ENCODE measurements at places on chromosomes 4 and X. TPM values are rescaled to one million over a fixed set of nuclear protein-coding genes. Genes with fewer than 3 reads are reported as not detected.

The BMPR1B gene
- total RNA-seq, result 7.6 TPM

The GPRASP1 gene
- 0.30 TPM for total RNA-seq

The UNC5C gene
- total RNA-seq, result not detected

The CLCN5 gene
- total RNA-seq, result 3.2 TPM

The TCP11X2 gene
- total RNA-seq, result not detected

The FAM47A gene
- total RNA-seq, result not detected

The L1CAM gene
- 23.1 TPM for total RNA-seq

The HTATSF1 gene
- total RNA-seq, result 59.3 TPM

The UGT2A1 gene
- not detected for total RNA-seq

The ARAP2 gene
- total RNA-seq, result 0.57 TPM

The TMPRSS11B gene
- total RNA-seq, result not detected

The AMTN gene
- total RNA-seq, result not detected

The C4orf50 gene
- not detected for total RNA-seq

The DMRTC1 gene
- total RNA-seq, result not detected

The AKAP14 gene
- total RNA-seq, result not detected

The ZDHHC15 gene
- not detected for total RNA-seq

The NLGN3 gene
- total RNA-seq, result 1.0 TPM

The FAT4 gene
- 0.85 TPM for total RNA-seq

The ARHGAP36 gene
- total RNA-seq, result not detected

The FOXP3 gene
- 0.14 TPM for total RNA-seq

The ATOH1 gene
- not detected for total RNA-seq

The TRMT44 gene
- 4.7 TPM for total RNA-seq

The STK32B gene
- total RNA-seq, result 20.2 TPM

The SMC1A gene
- total RNA-seq, result 52.8 TPM

The F11 gene
- total RNA-seq, result not detected

The PLXNB3 gene
- total RNA-seq, result 5.0 TPM

The MAGEB6B gene
- total RNA-seq, result not detected

The ELK1 gene
- total RNA-seq, result 37.0 TPM

The ZNF711 gene
- total RNA-seq, result 1.1 TPM

The ARX gene
- total RNA-seq, result 0.29 TPM

The IQCM gene
- total RNA-seq, result not detected

The CLDN22 gene
- not detected for total RNA-seq

The KLB gene
- 0.18 TPM for total RNA-seq

The STOX2 gene
- total RNA-seq, result 3.4 TPM

The GATA1 gene
- total RNA-seq, result not detected

The PLAC1 gene
- 0.82 TPM for total RNA-seq

The MAGEC1 gene
- total RNA-seq, result 0.02 TPM

The ETDA gene
- total RNA-seq, result not detected

The MAGIX gene
- total RNA-seq, result 1.7 TPM

The MAGEA2 gene
- total RNA-seq, result not detected

The ARL9 gene
- total RNA-seq, result not detected

The SLC25A5 gene
- total RNA-seq, result 719 TPM

The GAGE10 gene
- total RNA-seq, result not detected

The VEGFC gene
- 16.8 TPM for total RNA-seq

The CXCL1 gene
- total RNA-seq, result 11.7 TPM

The CFAP99 gene
- 0.07 TPM for total RNA-seq

The SSX2B gene
- total RNA-seq, result not detected

The RLIM gene
- 9.6 TPM for total RNA-seq

The FAM50A gene
- total RNA-seq, result 89.4 TPM

The MECP2 gene
- total RNA-seq, result 20.0 TPM

The DAPP1 gene
- not detected for total RNA-seq

The REELD1 gene
- total RNA-seq, result not detected
